ENCODE measurements at places on chromosomes 3 and 15.

GRCh38 chr3:118298133-118298532 is 736.5 kb downstream of the IGSF11 start:
- no peak for DNase-seq

GRCh38 chr3:8982509-8982908 is 19.2 kb upstream of the RAD18 start:
- peak; percentile 81 for DNase-seq

DNA sequence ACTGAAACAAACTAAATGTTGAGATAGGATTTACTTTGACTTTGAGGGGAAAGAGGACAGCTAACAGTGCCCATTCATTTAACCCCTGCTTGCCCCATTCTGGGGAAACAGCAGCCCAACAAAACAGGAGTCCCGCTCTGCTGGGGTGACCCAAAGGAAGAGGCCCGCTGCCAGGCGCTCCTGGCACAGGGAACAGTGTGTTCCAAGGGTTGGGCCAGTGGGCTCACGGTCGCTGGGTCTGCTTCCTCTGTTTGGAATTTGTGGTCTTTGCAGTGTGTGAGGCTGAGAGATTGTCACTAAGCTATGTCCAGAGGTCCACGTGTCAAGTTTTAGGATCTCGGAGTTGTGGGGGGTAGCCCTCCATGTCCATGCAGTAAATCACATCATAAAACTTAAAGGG is 250.4 kb upstream of the C2CD4B start:
- DNase-seq, result no peak

- DNase-seq, result no peak
Observed at GRCh38 chr3:38493031-38493430, 3.1 kb upstream of the EXOG start.

GRCh38 chr3:141466633-141467169 is 20.1 kb upstream of the RASA2 start:
- DNase-seq, result no peak

DNA sequence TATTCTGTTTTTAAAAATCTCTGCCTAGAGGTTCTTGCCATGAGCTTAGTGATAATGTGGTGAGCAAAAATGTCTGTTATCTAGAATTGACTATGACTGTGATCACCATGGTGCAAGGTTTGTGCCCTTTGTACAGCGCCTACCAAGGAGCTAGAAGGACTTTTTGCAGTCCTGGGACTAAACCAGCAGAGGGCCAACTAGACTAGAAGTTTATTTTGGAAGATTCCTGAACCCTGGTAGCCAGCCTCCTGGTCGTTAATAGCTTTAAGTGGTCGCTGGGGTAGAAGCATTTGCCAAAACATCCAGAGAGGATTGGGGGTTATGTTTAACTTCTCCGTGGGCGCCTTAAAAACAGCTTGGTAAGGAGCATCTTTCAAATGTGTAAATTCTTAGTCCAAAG is 7.8 kb downstream of the SCG5 start:
- peak; percentile 18 for DNase-seq

- DNase-seq, result no peak
Observed at GRCh38 chr3:142481196-142481595, 33.4 kb upstream of the XRN1 start.

DNA sequence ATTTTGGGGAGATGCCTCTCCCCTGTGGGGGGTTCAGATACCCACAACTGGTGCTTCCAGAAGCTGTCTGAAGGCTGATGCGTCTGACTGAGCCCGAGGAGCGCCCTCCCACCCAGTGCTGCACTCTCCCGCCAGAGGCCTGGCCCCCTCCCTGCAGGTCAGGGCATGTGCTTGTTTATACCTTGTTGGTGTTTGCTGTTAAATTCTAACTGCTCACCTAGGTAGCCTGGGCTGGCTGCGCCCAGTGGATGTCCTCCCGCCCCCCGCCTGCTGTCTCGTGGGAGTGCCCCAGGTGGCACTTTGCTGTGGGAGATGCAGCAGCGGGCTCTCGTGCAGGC is 12.9 kb downstream of the KLF13 start:
- DNase-seq, result no peak

Data from NCI-H2171 treated with DMSO at 0.1 percent for 48 hours (cell line).